Activated T-cell treated with anti-CD3 and anti-CD28 coated beads for 48 hours (primary cell): ENCODE measurements at places on chromosomes 2 and 18.

- no peak for DNase-seq
Observed at GRCh38 chr2:70688427-70688826, 79.6 kb downstream of the ADD2 start.

DNA sequence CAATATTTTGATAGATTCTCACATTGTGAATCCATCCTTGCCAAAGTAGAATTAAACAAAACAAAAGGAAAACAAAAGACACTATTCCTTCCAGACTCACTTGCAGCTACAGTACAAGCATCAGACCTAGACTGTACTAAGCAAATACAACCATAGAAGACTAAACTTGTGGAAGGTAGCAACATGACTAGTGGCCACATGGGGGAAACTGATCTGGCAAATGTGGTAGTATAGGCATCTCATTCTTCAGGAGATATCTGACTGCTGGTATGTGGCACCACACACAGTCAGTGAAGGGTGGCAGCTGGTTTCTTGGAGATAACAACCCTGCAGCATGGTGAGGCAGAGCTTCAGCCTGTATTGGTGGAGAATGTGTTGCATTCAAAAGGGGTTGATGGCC is 81.0 kb upstream of the ACVR2A start:
- DNase-seq = no peak

GRCh38 chr2:101931402-101931801 is 60.4 kb upstream of the IL1R2 start:
- DNase-seq = no peak

DNA sequence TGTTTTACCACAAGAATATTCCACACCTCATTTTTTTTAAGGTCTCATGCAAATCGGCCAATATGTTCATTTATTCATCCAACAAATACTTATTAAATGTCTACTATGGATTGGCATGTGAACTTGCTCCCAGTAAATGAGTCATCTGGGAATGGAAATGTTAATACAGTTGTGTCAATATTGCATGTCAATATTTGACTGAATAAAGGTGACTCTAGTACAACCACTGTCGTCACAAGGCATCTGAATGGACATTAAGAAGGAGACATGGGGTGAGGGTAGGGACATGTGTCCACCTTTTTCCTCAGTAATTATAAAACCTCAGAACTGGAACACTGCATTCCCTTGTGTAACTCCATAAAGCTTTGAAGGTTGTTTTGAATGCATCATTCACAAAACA is 365.4 kb downstream of the ADCYAP1 start:
- DNase-seq = no peak

GRCh38 chr2:219054956-219055903 is 5.5 kb downstream of the IHH start:
- no peak for DNase-seq

- DNase-seq = no peak
Observed at GRCh38 chr2:177606636-177607035, 214.1 kb downstream of the AGPS start.

- DNase-seq = no peak
Observed at GRCh38 chr2:203713381-203713780, 6.9 kb downstream of the CD28 start.

GRCh38 chr2:68574202-68574791 is 69.1 kb upstream of the PROKR1 start:
- no peak for DNase-seq

GRCh38 chr2:223586261-223586660 is 15.9 kb downstream of the SCG2 start:
- DNase-seq = no peak

DNA sequence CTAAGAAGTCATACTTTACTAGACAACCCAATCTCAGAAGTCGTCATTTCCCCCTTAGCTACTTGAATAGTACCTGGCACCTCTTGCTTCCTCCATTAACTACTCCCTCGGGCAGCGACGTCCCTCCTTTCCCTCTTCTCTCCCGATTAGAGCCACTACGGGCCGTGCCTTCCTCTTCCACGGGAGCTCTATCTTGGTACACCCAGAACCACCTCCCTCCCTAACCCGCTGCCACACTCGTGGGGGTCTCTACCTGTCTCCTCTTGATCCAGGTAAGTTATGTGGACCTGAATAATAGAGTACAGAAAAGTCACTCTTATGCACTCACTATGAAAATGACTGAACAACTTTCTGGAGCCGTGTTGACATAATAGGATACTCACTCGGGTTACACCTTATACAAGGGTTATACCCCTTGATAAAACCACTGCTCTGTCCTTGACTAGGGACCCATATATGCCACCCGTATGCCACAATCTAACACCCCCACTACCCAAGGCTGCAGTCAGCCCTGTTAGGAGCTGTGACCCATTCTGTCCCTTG is 595 bp upstream of the HDHD2 start:
- no peak for DNase-seq

DNA sequence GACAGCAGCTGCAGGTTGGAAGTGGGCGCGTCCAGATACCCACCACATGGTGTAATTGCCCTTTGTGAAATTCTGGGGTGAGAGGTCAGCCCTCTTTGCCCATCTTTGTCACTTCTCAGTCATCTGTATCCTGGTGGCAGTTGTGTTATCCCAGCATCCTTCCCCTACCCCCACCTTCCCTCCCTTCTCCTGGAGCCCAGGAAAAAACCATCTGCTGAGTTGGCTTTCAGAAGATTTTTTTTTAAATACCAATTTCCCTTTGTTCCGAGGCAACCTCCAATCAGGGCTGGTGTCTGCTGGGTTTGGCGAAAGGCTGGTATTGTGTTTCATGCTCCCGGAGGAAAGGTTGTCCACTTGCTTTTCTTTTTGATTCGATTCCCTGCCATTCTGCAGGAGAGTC is 35.2 kb downstream of the SETBP1 start:
- DNase-seq = no peak

GRCh38 chr2:208407667-208408066 is 1.1 kb downstream of the PTH2R start:
- no peak for DNase-seq

GRCh38 chr2:58720033-58720769 is 479.1 kb upstream of the FANCL start:
- no peak for DNase-seq

DNA sequence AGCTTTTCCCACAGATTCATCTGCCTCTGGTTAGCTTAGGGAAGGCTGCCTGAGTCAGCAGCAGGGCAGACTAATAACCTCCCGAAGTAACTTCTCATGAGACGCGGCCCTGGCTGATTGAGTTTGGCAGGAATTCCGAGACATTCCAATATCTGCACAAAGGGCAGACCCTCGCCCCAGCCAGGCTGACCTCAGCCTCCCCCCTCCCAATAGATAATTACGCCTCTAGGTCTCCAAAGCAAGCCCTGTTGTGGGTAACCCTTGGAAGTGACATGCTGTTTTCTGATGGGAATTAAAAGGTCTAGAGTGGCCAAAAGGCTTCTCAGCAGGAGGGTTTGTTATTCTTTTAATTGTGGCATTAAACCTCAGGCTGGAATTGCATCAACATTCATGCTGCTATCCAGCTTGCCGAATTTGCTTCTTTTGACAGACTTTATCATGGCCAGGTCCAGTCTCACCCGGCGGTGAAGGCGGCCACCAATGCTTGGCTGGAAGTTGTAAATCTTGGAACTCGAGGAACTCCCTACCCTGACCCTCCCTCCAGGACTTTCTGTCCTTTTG is 98.0 kb upstream of the SLC14A2 start:
- no peak for DNase-seq

DNA sequence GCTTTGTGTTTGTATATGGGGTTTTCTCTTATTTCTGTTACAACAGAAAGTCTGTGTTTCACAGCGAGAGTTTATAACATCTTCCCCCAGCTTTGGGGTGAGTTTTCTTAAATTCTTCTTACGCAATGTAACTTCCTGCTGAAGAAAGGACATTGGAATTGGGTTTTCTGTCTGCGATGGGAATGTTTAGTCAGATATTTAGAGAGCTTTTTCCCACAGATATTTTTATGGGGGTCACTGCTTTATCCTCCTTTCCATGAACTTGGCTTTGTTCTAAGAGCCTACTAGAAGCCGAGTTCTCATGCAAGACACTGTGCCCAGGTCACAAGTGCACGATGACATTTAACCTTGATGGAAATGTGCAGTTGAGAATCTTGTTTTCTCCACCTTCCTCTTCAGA is 22.1 kb downstream of the B3GNT2 start:
- no peak for DNase-seq

DNA sequence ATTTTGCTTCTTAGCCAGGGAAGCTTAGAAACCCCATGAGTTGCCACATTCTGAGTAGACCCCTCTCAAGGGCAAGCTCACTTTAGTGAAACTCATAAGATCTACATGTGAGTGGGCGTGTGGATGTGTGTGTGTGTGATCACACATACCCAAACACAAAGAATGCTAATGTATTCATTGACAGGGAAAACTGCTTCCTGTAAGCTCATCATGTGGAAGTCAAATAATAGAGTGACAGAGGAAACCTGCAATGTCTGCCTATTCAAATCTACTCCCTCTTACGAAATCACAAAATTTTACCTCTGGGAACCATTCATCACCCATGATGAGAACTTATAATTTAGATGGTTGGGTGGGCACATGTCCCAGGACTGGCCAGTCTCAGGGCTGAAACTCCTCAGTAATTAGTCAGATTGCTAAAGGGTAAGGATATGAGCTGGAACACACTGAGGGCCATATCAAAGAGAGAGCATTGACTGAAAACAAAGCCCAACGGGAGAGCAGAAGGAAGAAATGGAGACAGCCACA is 94.5 kb upstream of the CCDC150 start:
- DNase-seq = no peak

DNA sequence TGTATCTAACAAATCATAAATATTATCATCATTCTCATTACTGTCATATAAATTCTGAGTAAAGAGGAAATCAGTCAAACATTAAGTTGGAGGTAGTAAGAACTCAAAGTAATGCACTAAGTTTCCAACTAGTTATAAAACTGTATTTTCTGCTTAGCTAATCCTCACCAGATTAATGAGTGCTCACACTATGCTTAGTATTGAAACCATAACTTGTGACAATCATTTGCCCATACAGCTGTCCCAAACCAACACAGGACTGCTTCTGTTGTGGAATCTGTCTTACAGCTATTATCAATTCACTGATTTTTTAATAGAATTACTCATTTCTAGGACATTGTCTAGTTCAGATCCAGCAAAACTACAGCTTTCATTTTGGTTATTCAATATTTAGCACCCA is 41.5 kb upstream of the TANK start:
- DNase-seq = no peak

- no peak for DNase-seq
Observed at GRCh38 chr18:36457683-36458082, 160.2 kb downstream of the FHOD3 start.

GRCh38 chr2:105329561-105330495 is at the start of gene TGFBRAP1:
Gene TGFBRAP1 (minus strand): TSS chr2:105329735. CDS start chr2:105308301, 21,434 bp downstream.
- peak; percentile 67 for DNase-seq

- DNase-seq = no peak
Observed at GRCh38 chr18:74459889-74460288, 2.8 kb upstream of the DIPK1C start.

GRCh38 chr2:232870766-232871371 is 805 bp downstream of the SNORC start:
- DNase-seq = no peak

GRCh38 chr2:43344868-43345373 is 118.5 kb upstream of the ZFP36L2 start:
- DNase-seq = no peak

GRCh38 chr2:205107810-205108209 is 562.5 kb downstream of the PARD3B start:
- DNase-seq = no peak

DNA sequence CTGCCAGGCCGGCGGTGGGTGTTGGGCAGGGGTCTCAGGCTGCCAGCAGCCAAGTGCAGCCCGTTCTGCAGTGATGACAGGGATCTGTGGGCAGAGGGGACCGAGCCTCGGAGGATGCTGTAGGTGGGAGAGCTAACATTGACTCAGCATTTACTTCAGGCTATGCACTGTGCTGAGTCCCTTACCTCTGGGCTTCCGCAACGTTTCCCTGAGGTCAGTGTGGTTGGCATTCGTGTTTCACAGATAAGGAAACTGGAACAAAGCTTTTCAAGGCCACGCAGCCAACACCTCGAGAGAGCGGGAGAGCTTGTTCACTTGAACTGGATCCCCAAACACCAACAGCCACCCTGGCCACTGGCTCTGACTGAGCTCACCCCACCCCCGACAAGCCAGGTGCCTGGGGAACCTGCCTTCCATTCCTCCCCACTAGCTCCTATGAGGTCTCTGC is 839 bp upstream of the GPR148 start:
- peak; percentile 18 for DNase-seq
